ENCODE measurements at places on chromosomes 7 and 10.

DNA sequence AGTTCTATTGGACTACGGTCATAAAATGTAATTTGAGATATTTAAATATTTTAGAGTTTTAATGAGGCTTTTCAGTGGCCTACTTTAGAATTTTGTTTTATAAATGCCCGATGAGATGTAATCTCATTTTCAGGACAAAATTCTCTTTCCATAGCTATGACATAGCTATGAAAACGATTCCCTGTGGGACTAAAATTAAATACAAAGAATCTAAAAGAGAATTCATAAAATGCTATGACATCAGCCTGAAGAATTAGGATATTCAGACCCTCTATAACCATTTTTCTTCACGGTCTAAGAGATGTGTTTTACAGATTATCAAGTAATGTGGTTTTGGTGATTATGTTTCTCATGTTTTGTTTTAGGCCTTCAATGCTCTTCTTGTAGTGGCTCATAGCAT is 48.2 kb upstream of the ODAD2 start:
- DNase-seq = no peak

DNA sequence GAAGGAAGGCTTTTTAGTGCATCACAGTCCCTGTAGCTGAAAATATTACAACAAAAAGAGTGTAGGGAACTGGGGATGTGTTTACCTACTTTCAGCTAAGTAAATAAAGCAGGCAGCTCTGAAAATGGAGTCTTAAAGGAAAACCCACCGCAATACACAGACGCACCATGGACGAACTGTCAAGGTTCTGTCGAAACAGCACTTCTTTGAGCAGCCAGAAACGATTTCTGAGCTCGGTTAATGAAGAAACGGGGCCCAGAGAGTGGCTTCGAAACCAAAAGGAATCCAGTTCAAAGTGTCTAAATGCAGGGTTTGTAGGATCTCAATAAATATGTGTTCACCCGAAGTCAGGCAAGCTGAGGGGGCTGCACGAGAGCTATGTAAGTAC is 275.4 kb upstream of the NEBL start:
- no peak for DNase-seq

DNA sequence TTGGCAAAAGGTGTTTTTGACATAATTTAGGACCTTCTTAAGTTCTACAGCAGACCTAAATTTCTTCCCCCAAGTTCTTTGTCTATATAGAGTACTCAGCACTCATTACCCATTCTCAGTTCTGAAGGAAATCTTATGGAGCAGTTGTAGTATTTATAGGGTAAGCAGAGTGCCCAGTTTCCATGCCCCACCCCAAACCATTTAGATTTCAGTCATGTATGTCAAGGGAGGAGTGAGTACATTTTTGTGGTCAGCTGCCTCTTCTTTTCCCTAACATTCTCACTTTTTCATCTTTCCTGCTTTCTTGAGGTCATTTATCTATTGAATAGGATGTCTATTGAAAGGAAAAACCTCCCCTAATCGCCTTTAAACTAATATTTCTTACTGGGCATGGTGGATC is 83.3 kb downstream of the KAT6B start:
- DNase-seq = no peak

DNA sequence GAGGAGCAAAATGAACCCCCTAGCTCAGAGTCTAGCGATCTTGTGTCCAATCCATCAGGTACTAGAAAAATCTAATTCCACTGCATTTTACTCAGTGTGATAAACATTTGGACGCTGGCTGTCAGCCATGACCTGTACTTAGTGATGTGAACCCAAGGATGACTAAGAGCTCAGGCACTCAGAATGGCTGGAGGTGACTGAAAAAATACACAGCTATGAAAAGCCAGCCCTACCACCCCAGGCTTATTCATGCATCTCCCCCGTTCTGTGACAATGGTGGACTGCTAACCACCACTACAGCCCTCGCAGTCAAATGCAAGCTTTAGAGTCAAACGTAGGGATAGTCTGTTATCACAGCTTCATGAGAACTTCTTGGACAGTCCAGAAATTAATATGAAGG is 14.9 kb downstream of the AFAP1L2 start:
- DNase-seq = no peak

DNA sequence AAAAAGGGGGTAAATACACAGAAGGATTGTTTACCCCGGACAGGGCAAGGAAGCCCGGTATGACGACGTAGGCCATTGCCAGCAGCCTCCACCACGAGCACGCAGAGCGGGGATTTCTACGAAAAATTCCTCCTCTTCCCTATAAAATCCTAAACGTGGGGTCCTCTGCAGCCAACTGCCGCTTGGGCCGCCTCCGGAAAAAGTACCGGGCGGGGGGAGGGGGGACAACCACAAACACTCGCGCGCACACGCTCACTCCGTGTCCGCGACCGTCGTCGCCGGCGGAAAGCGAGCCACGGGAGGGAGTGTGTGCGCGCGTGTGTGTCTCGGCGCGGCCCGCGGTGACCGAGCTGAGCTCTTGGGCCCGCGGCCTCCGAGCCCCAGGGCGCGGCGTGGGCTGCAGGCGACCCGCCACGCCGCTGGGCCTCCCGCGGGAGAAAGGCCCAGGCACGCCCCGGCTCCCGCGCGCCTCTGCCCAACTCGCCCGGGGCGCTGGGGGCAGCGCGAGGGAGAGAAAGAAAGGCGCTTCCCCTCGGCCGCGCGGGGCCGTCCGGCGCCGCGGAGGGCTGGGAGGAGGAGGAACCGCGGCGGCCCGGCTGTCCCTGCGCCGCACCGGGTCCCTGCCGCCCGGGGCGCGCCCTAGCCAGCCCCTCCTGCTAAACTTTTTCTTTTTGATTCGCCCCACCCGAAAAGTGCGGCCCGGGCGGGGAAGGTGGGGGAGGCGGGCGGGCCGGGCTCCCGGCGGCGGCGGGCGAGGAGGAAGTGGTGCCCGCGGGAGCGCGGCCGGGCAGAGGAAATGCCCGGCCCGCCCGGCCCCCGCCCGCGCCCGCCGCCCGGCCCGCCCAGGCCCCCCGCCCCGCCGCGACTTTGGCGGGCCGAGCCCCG is 1.5 kb downstream of the CTBP2 start:
- peak; percentile 77 for DNase-seq

DNA sequence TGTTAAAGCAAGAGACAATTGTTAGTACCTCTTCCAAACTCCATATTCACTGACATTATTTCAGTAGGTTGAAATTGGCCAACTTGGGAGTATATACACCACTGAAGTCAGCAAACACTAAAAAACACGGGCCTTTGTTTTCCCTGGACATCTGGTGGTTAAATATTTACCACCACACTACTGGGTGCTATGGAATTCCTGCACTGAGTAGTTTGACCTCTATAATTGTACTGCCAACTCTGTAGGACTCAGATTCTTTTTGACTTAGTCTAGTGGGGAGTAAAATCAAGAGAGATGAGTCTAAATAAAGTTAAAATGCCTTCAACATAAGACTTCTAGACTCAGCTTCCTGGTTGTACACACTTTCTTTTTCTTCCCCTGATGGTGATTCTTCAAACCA is 41.3 kb upstream of the TES start:
- no peak for DNase-seq

- no peak for DNase-seq
Measured at GRCh38 chr7:149216402-149216801, 21.1 kb downstream of the ZNF282 start.

DNA sequence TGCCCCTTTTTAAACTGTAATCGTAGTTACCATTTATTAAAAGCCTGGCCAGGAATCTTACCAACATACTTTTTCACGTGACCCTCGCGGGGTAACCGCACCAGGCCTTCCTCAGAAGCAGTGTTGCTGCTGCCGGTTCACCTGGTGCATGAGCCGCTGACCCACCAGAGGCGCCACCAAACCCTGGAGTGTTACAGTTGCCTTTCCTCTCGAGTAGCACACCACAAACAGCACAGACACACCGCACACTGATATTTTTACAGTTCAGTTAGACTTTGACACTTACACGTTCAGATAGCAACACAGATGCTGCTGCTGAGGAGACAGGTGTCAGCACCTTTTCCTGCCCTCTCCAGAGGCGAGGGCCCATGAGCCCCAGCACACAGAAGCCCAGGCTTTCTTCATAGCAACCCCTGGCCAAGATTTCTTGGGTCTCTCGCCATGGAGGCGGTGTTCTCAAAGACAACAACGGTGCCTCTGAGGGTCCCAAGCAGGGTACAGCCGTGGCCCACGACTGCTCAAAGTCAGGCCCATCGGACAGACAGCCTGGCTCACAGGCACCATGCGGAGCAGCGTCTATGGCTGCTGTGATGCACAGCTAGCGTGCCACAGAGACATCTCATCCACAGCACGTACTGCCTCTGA is 123.1 kb downstream of the DIP2C start:
- DNase-seq = no peak

- DNase-seq = no peak
Measured at GRCh38 chr10:71267508-71268240, 51.4 kb upstream of the SLC29A3 start.

GRCh38 chr10:111836064-111836463 is 347.5 kb downstream of the GPAM start:
- no peak for DNase-seq

- DNase-seq = peak; percentile 71
Measured at GRCh38 chr7:150631084-150631826, 930 bp downstream of the GIMAP6 start.

DNA sequence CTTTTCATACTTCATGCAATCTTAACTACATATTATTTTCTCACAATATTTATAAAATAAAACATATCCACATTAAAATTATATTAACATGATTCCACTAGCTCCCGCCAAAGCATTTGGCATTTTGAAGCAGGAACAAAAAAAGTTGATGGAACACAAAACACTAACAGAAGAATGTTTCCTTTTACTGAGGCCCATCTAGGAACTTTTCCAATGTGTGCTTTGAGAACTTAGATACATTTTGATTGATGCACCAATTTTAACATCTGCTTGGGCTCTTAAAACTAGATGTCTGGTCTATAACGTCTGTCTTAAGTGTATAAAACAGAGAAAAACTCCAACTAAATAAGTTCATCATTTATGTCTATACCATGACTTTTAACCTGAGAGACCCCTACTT is 1214.8 kb downstream of the SORCS1 start:
- DNase-seq = no peak

- no peak for DNase-seq
Measured at GRCh38 chr10:62811159-62811875, 4.8 kb downstream of the EGR2 start.

DNA sequence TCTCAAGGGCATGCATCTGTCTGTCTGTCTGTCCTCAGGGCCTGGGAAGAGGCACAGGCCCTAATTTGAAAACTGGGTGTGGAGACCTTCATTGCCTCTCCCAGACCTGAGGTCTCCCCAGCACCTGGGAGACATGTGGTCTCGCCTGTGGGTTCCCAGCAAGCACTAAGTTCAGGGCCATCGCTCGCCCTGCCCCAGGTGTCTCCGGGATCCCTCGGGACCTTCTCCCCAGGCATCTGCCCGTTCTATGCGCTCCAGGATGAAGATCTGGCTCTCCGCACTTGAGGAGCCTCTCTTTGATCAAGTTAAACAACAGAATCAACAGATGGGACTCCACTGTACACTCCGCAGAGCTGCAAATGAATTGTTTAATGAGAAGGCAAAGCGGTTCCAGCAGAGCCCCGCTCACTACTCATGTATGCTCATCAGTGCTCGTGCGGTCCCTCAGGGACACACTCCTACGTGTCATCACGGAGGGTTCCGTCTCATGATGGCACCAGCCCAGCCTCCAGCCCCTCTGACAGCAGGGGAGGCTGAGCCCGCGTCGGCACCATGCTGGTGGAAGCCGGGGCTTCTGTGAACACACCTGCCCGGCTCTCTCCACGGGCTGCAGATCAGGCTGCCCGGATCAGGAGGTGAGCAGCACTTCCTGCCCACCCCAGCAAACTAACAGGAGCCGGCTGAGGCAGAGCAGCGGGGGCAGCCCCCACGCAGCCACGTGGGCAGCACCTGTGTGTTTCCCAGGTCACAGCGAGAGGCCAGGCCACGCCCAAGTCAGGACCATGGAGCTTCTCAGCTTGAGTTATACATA is 132.8 kb downstream of the TCERG1L start:
- no peak for DNase-seq

DNA sequence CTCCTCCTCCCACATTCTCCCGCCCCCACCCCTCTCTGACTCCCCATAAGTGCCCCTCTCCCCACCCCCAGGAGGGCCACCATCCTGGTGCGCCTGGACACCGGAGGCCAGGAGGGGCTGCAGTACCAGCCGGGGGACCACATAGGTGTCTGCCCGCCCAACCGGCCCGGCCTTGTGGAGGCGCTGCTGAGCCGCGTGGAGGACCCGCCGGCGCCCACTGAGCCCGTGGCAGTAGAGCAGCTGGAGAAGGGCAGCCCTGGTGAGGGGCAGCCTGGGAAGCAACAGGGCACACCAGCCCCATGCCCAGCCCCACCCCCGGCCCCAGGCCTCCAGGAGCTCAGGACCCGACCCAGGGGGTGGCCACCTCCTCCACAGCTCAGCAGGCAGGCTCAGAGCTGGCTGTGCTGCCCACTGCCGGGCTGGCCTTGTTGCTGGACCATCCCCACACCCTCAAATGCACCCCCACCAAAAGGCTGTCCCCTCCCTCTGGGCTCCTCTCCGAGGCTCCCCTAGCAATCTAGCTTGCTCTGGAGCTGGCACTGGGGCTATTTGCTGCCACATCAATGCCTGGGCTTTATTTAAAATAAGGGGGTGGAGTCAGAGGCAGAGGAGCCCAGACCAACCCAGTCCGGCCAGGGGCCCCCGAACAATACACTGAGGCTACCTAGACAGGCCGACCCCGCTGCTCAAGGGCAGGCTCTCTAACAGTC is 14.8 kb downstream of the ATG9B start:
- no peak for DNase-seq

- peak; percentile 78 for DNase-seq
Measured at GRCh38 chr10:124685261-124685660, 58.9 kb downstream of the FAM53B start.

GRCh38 chr7:123994449-123994848 is 38.4 kb downstream of the TMEM229A start:
- DNase-seq = no peak

DNA sequence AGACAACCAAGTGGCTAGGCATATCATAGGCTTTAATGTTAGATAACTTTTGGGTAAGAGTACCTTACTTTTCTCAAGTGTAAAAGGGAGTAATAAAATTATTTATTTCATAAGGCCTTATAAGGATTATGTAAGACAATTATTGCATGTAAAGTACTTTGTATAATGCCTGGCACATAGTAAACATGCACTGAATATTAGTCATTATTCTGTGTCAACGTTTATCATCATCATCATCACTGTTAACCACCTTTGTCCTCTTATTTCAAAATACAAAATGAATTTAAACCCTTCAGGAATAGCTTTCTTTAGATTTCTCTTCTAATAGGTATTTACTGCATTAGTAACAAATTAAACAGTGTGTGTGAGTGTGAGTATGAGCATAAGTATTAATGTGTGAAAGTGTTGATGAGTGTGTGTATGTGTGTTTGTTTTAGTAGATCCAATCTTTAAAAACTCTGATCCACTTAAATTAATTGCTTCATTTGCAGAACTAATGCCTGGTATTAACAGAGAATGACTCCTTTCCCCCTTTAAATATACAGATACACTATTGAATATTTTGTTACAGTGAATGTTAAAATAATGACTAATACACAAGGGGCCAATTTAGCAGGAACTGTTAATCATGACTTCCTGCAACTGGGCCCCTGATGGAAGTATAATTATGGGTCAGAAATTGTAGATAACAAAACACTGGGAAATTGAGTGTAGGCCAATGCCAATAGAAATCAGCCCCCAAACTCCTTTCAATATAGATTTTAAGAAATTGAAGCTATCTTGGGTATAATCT is 213.3 kb upstream of the FZD8 start:
- no peak for DNase-seq

- DNase-seq = no peak
Measured at GRCh38 chr7:121604627-121605316, 208.7 kb upstream of the FAM3C start.

- no peak for DNase-seq
Measured at GRCh38 chr7:134047675-134048074, 79.5 kb upstream of the LRGUK start.

Measured in hematopoietic multipotent progenitor cell treated with erythropoietin and hydrocortisone succinate and interleukin-3 and kit ligand, for 4 days (in vitro differentiated cells).